ENCODE measurements at places on chromosomes 11 and 22.

- no peak for DNase-seq
Observed at GRCh38 chr11:91805293-91805692, 419.3 kb upstream of the FAT3 start.

DNA sequence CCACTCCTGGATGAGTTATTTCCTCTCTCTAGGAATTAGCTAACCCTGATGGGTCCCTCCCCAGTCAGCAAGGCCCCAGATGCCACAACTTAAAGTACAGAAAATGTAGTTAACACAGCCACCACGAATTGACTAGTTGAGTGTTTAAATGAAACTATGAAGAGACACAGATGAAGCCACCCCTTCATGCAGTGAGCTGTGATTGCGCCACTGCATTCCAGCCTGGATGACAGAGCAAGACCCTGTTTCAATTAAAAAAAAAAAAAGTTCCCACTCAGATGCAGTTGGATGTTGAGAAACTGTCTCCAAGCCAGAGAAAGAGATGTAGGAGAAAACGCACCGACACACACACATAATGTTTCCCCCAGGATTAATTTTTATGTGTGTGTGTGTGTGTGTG is 53.3 kb downstream of the SCN3B start:
- DNase-seq: no peak

DNA sequence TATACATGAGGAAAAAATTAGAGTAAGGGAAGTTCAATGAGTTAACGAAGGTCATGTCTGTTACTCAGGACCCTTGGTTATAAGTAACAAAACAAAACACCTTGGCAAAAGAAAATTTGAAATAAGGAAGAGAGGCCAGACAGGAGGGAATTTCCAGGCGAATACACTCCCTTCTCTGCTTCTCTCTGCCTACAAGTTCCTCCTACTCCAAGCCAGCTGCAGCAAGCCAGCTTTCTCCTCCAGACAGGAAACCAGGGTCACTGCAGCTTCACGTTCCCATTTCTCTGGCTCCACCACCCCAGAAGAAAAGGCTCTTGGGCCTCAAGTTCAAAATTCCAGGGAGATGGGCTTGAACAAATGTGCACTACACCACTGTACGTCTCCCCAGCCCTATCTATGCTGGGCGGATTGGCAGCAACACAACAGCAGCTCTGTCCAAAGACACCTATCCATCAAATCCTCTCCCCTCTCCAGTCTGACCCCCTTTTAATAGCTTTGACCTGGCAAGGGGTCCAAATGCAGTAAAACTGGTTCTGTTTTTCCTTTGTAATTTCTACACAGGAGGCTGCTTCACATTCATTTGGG is 27.7 kb downstream of the SMCO4 start:
- no peak for DNase-seq

- no peak for DNase-seq
Observed at GRCh38 chr11:74417379-74417804, 19.2 kb upstream of the PGM2L1 start.

DNA sequence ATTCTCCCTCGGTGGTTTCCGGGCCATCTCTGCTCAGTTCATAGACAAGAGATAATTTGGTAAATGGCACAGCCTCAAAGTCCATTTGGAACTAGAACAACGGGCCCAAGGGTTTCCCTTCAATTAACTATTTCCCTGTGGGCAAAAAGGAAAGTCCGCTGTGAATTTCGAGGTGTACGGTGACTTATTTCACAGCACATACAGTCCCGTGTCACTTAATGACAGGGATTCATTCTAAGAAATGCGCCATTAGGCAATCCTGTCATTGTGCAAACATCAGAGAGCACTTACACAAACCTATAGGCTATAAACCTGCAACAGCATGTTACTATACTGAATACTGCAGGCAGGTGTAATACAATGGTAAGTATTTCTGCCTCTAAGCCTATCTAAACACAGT is 551.6 kb downstream of the OPCML start:
- DNase-seq: no peak

DNA sequence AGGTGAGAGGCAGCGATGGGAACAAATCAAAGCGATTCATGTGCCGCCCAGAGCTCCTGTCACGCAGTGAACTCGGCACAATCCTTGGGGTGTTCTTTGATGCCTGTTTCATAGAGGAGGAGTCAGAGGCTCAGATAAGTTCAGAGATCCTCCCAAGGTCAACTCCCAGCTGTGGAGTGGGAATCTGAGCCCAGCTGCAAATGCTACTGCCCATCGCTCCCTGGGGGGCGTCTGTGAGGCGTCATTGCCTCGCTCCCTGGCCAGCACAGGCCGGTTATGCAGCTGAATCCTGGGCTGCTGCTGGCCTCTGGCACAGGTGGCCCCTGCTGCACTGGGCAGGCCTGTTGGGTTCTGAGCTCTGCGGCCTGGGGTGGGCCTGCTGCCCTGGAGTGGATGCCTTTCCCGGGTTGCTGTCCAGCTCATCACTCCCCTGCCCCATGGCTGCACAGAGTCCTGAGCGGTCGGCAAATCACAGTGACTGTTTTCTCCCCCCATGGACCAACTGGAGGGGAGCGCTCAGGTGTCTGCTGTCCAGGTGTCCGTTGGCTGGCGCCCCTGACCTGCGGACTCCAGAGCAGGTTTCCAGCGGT is 36.3 kb upstream of the SHISAL1 start:
- DNase-seq: no peak

DNA sequence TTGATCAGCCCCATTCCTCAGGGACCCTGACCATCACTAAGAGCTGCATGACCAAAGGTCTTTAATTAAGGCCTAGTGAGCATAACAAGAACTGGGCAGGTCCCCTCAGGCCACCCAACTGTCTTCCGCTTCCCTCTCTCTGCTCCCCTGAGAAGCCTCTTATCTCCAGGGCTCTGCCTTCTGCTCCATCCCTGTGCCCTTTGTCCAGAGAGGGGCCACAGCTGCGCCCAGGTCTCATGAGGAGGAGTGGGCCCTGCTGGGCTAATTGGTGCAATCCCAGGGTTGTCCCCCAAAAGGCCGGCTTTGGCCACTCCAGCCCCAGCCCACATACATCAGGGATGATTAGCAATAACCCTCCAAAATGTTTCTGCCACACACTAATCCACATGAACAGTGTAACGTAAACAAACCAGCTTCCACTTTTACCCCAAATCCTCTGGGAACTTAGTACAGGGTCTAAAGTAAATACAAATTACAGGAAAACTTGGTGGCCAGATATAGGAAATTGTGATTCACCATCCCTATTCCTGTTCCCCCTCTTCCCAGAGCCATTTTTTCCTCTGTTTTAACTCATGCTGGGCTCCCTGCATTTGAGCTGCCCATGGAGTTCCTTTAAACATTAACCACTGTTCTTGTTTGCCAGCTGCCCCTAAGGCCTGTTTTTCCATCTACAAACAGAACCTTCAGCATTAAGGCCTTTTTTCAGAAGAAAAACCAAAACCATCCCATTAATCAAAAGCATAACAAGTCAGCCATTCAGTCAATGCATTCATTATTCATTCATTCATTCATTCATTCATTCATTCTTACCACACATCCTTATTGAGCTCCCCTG is 34.6 kb upstream of the CAVIN3 start:
- DNase-seq: no peak

- no peak for DNase-seq
Observed at GRCh38 chr22:19549428-19549827, 25.2 kb upstream of the CLDN5 start.

DNA sequence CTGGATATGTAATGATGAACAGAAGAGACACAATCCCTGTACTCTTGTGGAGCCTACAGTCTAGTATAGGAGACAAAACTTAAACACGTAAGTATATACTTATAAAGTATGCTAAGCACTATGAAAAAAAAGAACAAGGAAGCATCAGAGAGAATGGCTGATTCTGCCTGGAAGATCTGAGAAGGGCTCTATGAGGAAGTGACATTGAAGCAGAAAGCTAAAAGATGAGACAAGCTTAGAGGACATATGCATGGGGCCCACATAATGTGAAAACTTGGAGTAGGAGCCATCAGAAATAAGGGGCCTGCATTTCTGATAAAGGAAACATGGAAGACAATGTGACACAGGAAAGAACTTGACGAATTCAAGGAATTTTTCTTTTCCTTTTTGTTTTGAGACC is 16.6 kb downstream of the SAA1 start:
- no peak for DNase-seq

- DNase-seq: no peak
Observed at GRCh38 chr11:8265681-8266241, 2.1 kb upstream of the LMO1 start.

DNA sequence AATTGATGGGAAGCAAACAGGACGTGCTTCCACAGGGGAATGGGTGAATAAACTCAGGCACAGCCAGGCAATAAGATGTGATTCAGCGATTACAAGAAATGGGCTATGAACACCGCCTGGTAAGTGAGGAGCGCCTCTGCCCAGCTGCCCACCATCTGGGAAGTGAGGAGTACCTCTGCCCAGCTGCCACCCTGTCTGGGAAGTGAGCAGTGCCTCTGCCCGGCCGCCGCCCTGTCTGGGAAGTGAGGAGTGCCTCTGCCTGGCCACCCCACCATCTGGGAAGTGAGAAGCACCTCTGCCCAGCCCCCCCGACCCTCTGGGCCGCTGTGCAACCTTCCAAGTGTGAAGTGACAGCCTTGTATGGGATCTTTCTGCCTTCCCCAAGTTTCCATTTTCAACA is 73.2 kb upstream of the PRR5 start:
- DNase-seq: no peak

DNA sequence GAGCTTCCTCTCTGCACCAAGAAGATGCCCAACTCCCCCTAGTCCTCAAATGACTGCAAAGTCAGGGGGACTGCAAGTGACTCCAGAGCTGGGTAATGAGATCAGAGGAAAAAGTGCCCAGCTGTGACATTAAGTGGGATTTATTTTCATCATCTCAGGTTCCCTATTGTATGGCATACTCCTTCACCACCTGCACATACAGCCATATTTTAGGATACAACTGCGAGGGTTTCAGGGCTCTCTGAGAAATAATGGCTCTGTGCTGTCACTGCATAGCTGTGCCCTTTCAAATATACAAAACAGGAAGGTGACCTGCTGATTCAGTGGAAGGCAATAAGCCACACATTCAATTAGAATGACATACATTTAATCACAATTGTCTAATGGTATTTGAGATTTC is 45.6 kb upstream of the PLET1 start:
- DNase-seq: no peak

- no peak for DNase-seq
Observed at GRCh38 chr11:22795914-22796313, 33.7 kb downstream of the SVIP start.

DNA sequence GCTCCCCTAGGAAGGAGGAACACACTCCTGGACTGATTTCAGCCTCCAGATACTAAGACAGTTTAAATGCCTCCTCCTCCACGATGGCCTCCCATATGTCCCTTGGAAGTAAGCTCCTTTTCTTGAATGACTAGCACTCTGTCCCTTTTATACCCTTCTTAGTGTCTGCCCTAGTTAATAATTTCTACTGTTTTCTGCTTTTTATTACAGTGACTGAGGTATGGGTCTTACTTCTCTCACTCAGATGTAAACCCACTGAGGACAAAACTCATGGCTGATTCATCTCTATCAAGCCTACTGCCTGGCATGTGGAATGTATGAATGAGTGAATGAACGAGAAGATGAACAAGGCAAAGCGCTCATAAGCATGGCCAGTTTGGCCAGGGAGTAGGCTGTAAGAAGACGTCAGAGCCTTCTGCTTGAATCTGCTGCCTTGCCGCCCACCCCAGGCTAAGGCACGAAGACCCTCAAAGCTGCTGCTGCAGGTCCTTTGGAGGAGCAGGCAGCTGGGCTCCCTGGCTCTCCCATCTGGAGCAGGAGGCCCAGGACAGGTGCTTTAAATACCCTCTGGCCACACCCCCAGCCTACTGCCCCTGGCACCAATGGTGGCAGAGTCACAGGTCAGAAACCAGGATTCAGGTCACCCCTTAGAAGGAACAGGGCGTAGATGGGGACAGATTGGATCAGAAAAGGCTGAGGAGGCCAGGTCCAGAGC is 8.2 kb upstream of the PGA3 start:
- no peak for DNase-seq

DNA sequence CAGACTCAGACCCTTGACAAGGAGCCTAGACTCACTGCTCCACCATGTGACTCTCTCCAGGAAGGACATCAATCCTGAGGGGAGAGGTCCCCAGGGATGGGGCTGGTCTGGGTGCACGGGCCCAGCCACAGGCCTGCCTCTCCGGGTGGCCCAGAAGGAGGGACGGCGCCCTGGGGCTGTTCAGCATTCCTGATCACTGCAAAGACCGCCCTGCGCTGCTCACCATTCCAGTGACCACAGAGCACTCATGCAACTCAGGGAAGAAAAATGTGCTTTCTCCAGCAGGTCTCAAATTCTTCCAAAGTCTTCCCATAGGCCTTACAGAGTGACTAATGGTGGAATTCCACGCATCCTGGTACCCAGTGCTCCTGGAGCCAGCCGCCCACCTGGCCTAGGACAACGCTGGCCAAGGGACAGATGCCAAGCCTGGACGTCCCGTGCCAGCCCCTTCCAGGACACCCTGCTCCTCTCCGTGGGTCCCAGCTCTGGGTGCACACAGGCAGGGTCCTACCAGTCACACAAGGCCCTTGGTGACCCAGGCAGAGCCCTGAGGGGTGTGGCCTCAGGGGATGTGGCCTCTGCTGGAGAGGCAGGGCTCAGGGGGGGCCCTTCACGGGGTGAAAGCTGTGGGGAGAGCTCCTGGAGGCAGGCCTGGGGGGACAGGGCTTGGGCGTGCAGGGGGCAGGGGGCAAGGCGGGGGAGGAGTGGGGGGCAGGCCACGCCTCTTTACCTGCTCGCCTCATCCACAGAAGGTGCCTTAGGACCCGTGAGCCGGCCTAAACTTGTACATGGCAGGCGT is 178.8 kb downstream of the IGLL1 start:
- DNase-seq: no peak

GRCh38 chr11:72625691-72626413 is 48.4 kb downstream of the PDE2A start:
- DNase-seq: no peak

GRCh38 chr11:33452836-33453624 is 195.8 kb downstream of the HIPK3 start:
- no peak for DNase-seq

DNA sequence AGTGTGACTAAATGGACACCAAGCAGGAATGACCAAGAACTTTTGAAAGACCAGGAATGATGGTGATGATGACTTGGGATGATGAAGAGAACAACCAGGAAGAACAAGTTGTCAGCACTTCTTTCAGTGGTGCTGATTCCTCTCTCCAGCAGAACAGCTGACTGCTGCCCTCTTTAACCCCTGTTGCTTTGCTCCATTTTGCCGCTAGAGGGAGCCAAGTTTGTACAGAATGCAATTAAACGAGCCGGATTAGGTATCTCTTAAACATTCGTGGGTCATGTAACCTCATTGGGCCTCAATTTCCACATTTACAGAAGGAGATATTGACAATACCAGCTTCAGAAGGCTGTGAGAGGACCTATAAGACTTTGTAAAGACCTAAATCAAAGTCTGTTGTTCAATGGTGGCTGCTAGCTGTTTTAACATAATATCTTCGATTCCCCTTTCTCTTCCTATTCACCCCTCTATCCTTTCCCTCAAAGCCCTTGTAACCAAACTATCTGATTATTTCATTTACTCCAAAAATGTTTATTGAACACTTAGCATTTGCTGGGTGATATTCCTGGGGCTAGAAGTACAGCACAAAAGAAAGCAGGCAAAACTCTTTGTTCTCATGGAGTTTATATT is 1.9 kb downstream of the OR4S1 start:
- DNase-seq: peak; percentile 36

All from stimulated activated CD4-positive, alpha-beta T cell treated with anti-CD3 and anti-CD28 coated beads, Interleukin-12 subunit alpha, Interleukin-12 subunit beta, amount 100 ng/mL, for 24 hours (primary cell).